Right lobe of liver (tissue), 6 donors: ENCODE measurements at places on chromosomes 7 and 10.

DNA sequence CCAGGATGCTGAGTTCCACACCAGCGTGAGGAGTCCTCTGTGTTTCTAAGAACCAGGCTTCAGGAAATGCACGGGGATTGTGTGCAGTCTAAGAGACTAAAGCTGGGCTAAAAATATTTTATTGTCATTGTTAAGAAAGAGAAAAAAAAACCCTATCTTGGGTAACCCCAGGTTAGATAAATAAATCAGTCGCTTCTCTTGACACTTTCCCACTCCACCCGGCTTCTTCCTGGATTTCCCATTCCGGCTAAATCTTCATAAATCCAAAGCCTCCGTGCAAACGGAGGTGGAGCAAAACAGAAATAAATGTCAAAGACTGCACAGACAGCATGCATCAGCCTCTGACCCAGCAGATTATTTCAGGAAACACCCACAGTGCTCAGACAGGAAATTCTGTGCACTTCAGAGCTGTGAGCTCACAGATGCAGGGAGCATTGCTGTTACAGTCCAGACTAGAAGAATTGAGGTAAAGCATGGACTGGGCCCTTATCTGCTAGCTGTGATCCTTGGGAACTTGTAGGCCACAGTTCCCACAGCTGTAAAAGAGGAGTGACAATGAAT, 44.8 kb upstream of the GRID1 start:
- no peak for DNase-seq
- peaks cover 4% of the 10 kb centered on the region for H3K4me1 ChIP-seq
- peak overlapping the region; percentile 71 for H3K27ac ChIP-seq
- H3K4me3 ChIP-seq: no peak overlapping the region
- H3K27me3 ChIP-seq: no peaks in the 10 kb centered on the region

DNA sequence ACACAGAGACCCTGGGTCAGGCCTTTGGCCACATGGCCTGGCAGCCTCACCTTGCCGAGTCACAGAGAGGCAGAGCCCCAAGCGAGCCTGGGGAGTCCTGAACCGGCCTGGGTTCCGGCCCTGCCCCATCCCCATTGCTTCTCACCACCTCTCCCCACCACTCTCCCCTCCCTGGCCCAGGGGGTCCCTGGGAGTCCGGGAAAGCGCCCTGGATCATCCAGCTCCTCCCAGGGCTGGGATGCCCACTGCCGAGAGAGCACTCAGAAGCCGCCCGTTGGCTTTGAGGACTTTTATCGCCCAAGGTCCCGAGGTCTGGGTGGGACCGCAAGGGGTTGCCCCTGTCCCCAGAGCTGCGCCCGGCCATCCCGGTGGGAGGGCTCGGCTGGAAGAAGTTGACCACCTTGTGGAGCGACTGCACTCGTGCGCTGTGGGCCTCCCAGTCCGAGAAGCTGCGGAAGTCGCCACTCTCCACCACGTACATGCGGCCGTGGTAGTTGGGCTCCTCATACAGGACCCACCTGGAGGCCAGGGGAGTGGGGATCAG, 8.1 kb downstream of the CRYGN start:
- H3K27me3 ChIP-seq: no peaks in the 10 kb centered on the region
- DNase-seq: no peak
- no peak overlapping the region for H3K27ac ChIP-seq
- no peak overlapping the region for H3K4me3 ChIP-seq

GRCh38 chr10:33143160-33143728, 185.2 kb upstream of the ITGB1 start:
- DNase-seq: no peak
- H3K4me1 ChIP-seq: no peaks in the 10 kb centered on the region
- H3K27ac ChIP-seq: no peak overlapping the region
- no peaks in the 10 kb centered on the region for H3K27me3 ChIP-seq

DNA sequence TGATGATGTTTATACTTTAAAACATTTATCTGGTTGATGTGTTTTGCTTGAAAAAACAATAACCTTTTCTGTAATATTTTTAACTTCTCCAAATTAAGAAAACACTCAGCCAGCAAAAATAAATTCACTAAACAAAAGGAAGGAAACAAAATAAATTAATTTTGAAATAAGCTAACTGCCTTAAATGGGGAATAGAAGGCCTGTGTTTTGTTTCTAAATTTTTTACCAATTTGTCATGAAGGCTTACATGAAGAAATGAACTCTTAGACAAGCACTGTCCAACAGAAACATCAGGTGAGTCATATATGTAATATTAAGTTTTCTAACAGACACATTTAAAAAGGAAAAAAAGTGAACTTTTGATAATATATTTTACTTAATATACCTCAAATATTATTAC, 68.5 kb downstream of the LRRN3 start:
- no peaks in the 10 kb centered on the region for H3K27me3 ChIP-seq
- DNase-seq: no peak
- no peaks in the 10 kb centered on the region for H3K4me1 ChIP-seq
- H3K36me3 ChIP-seq: no peaks in the 10 kb centered on the region
- H3K27ac ChIP-seq: no peak overlapping the region
- no peak overlapping the region for H3K4me3 ChIP-seq

DNA sequence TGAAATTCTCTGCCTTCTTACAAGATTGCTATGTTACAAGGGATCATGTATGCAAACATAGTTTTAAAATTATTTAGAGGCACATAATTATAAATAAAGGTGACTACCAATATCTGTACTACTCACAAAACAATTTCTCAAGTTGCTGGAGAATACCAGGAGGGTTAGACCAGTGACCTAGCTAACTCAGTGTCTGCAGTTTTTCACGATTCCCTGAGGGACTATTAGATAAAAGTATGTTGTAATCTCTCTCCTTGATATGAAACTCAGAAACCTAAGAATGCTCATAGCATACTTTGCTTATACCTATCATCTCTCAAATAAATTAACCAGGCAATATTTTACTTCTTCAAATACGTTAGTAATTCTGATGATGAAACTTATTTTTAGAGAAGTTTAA, 534.0 kb upstream of the ANKRD30A start:
- H3K27ac ChIP-seq: no peak overlapping the region
- no peaks in the 10 kb centered on the region for H3K4me1 ChIP-seq
- no peak overlapping the region for H3K4me3 ChIP-seq
- no peaks in the 10 kb centered on the region for H3K36me3 ChIP-seq
- no peak for DNase-seq

GRCh38 chr10:58856508-58857240, 319.8 kb upstream of the PHYHIPL start:
- no peak for DNase-seq
- no peaks in the 10 kb centered on the region for H3K4me1 ChIP-seq
- no peak overlapping the region for H3K27ac ChIP-seq
- no peak overlapping the region for H3K4me3 ChIP-seq
- H3K27me3 ChIP-seq: no peaks in the 10 kb centered on the region
- H3K36me3 ChIP-seq: no peaks in the 10 kb centered on the region

DNA sequence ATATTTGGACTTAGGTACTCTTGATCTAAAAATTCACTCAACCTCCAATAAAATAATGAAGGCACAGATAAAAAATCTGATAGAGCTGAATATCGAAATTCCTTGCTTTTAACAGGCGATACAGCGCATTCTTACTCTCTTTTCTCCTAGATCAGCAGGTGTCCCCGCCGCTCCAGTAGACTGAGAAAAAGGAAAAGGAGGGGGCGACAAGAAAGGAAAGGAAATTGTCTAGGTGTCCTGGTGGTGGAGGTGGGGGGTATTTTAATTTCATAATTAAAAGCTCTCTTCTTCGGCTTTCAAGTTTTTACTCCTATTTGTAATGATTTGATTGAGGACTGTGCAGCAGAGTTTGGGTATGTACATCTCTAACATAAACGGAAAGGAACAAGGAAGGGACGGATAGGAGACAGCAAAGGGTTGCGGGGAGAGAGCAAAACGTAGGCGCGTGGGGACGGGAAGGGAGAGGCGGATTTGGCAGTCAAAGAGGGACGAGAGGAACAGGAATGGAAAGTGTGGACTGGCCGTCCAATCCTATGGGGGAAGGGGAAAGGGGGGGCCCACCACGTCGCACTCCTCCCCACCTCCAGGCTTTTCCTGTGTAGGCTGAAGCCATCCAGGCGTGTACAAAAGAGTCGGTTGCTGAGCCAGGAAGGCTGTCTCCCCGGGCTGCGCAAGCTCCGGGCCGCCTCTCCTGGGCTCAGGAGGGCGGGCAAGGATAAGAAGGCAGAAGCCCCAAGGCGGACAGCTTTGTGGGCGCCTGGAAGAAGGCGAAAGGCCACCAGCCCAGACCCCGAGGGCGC, 875 bp upstream of the HECTD2 start:
- no peaks in the 10 kb centered on the region for H3K4me1 ChIP-seq
- H3K27me3 ChIP-seq: no peaks in the 10 kb centered on the region
- no peaks in the 10 kb centered on the region for H3K36me3 ChIP-seq
- DNase-seq: peak; percentile 80

DNA sequence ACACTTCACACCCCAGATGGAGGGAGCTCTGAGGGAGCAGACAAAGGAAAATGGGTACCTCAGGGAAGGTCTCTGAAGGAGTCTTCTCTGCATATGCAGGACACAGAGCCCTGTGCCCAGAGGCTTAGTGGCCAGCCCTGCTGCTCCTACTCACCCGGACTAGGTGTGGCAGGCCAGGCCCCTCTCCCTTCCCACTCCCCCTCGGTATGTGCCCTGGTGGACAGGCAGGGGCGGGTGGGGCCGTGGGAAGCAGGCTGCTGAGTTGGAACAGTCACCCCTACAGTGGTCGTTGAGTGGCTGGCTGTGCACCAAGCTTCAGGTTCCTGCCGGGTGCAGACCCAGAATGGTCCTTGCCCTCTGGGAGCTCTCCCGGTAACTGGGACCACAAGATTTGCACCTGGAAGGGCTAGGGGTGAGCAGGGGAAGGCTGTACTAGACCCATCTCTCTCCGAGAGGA, 68.6 kb downstream of the ZMIZ1 start:
- peaks cover 5% of the 10 kb centered on the region for H3K36me3 ChIP-seq
- H3K4me3 ChIP-seq: no peak overlapping the region
- H3K27me3 ChIP-seq: no peaks in the 10 kb centered on the region
- peak overlapping the region; percentile 55 for H3K27ac ChIP-seq
- no peak for DNase-seq
- H3K4me1 ChIP-seq: no peaks in the 10 kb centered on the region

DNA sequence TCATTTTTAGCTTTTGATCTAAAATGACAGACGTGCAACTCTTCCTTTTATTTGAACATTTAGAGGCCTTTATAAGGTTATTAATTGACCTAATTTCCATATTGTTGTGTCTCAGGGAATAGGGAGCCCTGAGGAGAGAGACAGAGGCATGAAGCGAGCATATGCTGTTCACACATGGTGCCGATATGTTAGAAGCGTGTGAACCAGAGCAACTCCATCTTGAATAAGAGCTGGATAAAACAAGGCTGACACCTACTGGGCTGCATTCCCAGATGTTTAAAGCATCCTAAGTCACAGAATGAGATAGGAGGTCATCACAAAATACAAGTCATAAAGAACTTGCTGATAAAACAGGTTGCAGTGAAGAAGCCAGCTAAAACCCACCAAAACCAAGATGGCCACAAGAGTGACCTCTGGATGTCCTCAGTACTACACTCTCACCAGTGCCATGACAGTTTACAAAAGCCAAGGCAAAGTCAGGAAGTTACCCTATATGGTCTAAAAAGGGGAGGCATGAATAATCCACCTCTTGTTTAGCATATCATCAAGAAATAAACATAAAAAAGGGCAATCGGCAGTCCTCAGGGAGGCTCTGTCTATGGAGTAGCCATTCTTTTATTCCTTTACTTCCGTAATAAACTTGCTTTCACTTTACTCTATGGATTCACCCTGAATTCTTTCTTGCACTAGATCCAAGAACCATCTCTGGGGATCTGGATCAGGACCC, 80.1 kb downstream of the SEC61G start:
- no peak overlapping the region for H3K4me3 ChIP-seq
- DNase-seq: no peak
- H3K27me3 ChIP-seq: no peaks in the 10 kb centered on the region
- H3K4me1 ChIP-seq: no peaks in the 10 kb centered on the region
- H3K36me3 ChIP-seq: no peaks in the 10 kb centered on the region
- H3K27ac ChIP-seq: no peak overlapping the region

GRCh38 chr7:30548845-30549244, 44.2 kb upstream of the GGCT start:
- no peak overlapping the region for H3K27ac ChIP-seq
- H3K4me1 ChIP-seq: no peaks in the 10 kb centered on the region
- DNase-seq: peak; percentile 55
- no peaks in the 10 kb centered on the region for H3K27me3 ChIP-seq

DNA sequence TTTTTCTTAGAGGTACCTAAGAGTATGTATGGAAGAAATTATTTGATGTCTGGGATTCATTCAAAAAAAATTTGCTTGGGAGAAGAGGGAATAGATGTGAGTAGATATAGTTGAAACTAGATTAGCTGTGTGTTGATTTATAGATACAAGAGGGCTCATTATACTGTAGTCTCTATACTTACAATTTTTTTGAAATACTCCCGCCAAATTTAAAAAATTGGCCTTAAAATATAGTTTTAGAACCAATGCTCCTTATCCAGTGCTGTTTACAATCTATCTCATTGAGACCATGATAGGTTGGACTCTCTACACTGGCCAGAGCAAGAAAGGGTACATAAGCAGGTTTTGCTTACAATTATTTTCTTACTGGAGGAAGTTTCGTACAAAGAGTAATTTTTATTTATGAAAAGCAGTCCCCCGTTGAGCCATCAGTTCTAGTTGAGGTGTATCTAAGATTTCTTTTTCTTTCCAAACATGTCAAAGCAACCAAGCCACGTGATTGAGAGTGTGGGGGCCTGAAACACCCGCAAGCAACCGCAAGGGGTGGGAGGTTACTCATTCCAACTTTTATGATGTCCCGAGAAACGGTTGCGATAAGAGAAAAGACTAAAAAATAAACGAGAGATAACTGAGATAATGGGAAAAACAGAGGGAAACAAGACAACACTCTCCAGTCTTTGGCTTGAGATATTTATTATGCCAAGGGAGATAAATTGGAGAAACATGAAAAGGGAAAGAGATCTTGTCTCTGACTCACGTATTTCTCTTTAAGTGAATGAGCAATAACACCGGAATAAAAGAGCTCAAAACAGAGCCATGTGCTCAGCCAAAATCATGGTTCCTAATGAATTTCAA, 729.2 kb downstream of the LRMDA start:
- no peak overlapping the region for H3K27ac ChIP-seq
- no peaks in the 10 kb centered on the region for H3K36me3 ChIP-seq
- no peak for DNase-seq

- no peak overlapping the region for H3K4me3 ChIP-seq
- H3K4me1 ChIP-seq: no peaks in the 10 kb centered on the region
- no peak overlapping the region for H3K27ac ChIP-seq
- no peaks in the 10 kb centered on the region for H3K27me3 ChIP-seq
Observed at GRCh38 chr7:153943861-153944260, 108.3 kb upstream of the DPP6 start.

DNA sequence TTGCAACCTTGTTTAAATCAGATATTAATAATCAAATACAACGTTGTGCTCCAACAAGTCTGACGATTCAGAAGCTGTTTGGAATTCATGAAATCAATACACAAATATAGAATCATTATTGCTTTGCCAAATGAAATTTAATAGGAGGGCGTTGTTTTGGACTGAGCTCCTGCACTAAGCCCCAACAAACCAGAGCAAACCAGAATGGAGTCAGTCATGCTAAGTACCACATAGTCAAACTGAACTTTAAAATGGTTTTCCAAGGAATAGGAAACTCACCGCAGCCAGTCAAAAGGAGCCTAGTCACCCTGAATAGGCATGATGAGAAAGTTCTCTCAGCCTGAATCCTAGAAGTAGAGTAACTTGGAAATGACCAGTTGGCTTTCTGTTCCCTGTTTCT, 53.7 kb downstream of the HACD1 start:
- H3K4me3 ChIP-seq: no peak overlapping the region
- no peaks in the 10 kb centered on the region for H3K4me1 ChIP-seq
